Pulmonary artery endothelial cell (primary cell): ENCODE measurements at places on chromosomes 2 and 18. TPM values are rescaled to one million over a fixed set of nuclear protein-coding genes. Genes with fewer than 3 reads are reported as not detected.

GRCh38 chr2:43221124-43221762 lies 5.2 kb downstream of the ZFP36L2 start:
- no peak for DNase-seq

DNA sequence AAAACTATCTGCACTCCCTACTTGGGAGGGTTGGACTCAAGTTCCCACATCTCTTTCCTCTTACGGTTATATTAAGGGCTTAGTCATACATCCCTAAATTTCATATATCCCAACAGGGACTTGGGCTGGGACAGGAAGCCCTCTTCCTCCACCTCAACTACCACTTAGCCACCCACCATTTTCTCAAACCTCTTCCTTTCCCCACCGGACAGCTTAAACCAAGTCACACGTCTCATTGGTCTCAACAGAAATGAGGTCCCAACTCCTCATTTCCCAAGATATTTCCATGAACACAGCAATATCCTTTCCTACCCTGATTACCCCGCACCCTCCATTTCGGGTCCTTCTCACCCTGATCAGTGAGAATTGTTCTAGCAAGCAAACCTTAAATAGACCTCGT lies 736 bp downstream of the ZSCAN30 start:
- DNase-seq: no peak

- no peak for DNase-seq
These were observed 18.2 kb downstream of the AOX1 start for GRCh38 chr2:200603972-200604371.

DNA sequence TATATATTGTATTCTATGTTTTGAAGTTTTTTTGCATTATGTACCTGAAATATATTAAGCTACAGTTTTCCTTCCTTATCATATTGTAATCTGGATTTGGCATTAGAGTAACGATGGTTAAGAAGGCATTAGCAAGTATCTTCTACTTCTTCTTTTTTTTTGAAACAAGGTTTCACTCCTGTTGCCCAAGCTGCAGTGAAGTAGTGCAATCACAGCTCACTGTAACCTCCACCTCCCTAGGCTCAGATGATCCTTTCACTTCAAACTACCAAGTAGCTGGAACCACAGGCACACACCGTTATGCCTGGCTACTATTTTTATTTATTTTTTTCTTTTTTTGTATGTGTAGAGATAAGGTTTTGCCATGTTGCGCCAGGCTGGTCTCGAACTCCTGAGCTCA lies 201.1 kb downstream of the ZNF804A start:
- no peak for DNase-seq

GRCh38 chr2:234669621-234670020 lies 172.7 kb upstream of the ARL4C start:
- DNase-seq: no peak

DNA sequence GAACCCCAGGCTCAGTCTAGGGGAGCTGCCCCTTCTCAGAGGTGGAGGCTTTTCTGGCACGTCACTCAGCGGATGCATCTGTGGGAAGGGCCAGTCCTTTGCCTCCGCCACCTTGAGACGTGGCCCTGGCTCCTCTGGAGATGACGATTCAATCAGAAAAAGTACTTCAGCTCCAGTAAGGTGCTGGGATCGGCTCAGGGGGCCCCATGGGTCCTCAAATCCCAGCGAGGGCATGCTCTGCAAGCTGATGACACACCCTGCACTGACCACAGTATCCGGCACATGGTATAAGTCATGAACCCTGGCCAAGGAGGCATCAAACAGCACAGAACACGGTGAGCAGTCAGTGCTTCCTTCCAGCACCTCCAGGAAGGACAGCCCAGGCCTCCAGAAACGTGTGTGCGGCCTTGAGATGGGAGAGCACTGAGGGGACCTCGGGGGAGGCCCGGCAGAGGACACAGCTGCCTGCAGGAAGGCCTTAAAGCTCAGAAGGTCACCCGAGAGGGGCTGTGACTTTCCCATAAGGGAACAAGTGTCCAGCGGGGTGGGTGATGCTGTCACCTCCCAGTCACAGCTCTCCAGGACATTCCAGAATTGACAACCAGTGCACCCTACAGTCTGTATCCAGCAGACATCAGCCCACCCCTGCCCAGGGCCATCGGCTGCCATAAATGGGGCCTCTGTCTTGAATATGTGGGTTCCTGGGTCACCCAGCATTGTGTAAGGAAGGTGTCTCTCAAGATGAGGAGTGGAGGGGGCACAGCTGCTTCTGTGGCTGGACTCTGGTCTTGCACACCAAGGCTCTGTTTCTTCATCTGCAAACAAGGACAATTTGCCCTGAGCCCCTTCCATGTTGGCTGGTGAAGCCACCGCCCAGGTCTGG lies 205.8 kb downstream of the NDUFA10 start:
- DNase-seq: no peak

DNA sequence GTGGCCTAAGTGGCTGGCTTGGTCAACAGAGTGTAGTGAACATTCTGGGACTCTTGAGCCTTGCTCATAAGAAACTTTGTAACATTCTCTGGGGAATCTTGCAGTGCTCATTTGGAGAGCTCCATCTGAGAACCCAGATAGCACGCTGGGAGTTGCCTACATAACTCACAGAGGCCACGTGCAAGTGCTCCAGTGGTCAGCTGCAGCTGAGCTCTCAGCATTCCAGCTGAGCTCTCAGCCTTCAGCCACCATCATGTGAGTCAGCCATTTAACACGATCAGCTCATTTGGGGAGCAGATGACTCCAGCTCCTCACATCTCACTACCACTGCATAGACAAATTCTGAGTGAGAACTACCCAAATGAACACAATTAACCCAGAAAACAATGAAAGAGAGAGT lies 25.5 kb upstream of the CTNNA2 start:
- no peak for DNase-seq

GRCh38 chr2:222950638-222951285 lies 89.9 kb downstream of the ACSL3 start:
- no peak for DNase-seq

- no peak for DNase-seq
These were observed 179.7 kb downstream of the HAUS1 start for GRCh38 chr18:46283895-46284295.

DNA sequence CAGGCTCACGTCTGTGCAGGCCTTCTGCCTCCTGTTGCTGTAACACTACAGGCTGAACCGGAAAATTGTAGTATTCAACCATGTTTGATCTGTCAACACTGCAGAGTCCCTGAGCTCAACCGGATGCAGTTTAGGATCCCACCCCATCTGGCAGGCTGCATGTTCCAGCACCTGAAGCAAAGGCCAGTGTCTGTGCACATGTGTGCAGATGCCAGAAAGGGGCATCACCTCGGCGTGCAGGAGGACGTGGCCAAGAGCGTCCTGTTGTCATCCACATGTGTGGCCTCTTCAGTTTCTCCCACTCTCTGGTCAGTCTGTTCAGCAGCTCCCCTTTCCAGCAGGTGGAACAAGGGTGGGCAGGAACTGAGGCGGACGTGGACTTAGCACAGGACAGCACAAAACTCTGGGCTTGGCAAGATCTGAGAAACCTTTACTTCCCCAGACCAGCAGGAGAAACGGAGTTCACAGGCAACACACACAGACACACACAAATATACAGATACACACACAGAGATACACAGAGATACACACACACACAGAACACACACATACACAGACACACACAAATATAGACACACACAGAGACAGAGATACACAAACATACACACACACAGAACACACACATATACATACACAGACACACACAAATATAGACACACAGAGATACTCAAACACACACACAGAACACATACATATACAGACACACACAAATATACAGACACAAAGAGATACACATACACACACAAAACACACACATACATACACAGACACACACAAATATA lies 111.3 kb downstream of the NDUFA10 start:
- DNase-seq: no peak

GRCh38 chr2:128373451-128374000 lies 54.9 kb upstream of the HS6ST1 start:
- no peak for DNase-seq

DNA sequence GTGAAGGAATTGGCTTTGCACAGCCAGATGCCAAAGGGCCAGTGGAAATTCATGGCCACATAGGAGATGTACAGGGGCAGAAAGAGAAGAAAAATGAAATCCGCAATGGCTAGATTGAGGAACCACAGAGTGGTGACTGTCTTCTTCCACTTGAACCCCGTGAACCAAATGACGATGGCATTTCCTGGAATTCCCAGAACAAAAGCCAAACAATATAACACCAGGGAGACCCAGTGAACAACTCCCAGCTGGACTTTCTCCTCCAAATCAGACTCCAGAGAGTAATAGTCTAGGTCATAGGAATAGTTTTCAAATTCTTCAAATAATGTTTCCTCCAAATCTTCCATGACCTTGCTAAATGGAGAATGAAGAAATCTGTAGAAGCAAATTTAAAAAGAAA lies 17.2 kb downstream of the EEF1B2 start:
- DNase-seq: no peak

DNA sequence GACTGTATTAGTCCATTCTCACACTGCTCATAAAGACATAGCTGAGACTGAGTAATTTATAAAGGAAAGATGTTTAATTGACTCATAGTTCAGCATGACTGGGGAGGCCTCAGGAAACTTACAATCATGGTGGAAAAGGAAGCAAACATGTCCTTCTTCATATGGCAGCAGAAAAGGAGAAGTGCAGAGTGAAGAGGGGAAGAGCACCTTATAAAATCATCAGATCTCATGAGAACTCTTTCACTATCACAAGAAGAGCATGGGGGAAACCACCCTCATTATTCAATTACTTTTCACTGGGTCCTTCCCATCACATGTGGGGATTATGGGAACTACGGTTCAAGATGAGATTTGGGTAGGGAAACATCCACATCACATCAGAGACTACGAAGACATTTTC lies 43.0 kb upstream of the CAVIN2 start:
- no peak for DNase-seq

DNA sequence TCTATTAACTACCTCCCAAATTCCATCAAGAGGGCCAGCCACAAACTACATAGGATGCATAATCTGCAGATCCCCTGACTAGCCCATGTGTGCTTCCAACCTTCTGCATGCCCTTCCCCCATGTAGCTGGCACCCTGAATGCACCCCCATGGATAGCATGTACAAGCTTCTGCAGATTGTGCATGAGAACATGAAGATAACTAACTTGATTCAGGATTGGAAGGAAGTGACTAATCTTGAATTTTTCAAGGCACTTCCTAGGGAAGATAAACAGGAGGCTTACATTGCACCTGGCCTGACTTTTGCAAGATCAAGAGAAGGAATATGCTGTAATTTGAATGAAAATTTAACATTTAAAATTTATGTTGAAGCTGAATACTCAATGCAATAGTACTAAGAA lies 66.7 kb downstream of the CDC42EP3 start:
- DNase-seq: no peak

DNA sequence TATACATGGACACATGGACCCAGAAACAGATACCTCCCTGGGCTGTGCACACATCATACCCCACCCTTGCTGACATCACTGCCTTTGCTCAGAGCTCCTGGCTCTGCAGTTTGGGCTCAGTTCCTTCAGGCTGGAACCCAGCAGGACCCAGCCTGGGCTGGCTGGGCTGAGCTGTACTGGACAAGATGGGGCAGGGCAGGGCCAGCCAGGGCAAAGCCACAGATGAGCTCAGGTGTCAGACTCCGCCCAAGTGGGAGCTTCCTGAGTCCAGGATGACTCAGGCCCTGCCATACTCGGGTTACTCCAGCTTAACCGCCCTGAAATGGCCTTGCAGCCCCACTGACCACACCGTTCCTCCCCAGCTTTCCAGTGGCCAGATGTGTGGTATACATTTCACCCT lies 284.9 kb downstream of the OSR1 start:
- no peak for DNase-seq

- no peak for DNase-seq
These were observed 721.4 kb upstream of the CNTNAP5 start for GRCh38 chr2:123303731-123304130.

DNA sequence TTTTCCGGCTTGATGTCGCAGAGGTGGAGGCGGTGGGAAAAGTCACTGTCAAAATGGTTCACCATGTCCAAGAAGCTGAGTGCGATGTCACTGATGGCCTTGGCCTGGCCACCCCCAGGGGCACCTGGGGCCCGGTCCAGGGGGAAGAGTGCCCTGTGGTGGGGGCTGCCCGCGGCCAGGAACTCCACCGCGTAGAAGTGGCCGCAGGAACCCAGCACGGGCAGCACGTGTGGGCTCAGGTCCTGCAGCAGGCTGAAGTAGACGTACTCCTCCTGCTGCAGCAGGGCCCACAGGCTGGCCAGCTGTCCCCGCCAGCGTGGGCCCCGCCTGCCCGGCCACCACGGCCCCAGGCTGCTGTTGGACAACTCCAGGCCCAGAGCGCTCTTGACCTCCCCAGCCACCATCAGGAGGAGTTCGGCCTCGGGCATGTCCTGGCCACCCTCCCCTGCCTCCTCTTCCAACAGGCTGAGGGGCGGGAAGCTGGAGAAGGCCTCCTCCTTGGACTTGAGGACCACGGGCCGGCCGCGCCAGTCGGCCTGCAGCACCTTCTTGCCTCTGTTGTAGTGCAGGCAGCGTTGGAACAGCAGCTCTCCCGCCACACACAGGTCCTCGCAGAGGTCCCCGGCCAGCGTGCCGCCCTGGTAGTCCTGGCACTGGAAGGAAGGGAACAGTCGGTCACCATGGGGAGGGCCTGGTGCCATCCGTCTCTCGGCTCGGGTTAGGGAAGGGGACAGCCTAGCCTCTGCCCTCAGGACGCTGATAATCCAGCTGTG lies 10.3 kb downstream of the DIPK1C start:
- DNase-seq: no peak

GRCh38 chr2:66839551-66840320 lies 404.8 kb downstream of the MEIS1 start:
- no peak for DNase-seq

GRCh38 chr2:65077898-65078297 lies 21.7 kb downstream of the CEP68 start:
- DNase-seq: no peak

- DNase-seq: no peak
These were observed 236.0 kb downstream of the SH3BP4 start for GRCh38 chr2:235187806-235188205.

DNA sequence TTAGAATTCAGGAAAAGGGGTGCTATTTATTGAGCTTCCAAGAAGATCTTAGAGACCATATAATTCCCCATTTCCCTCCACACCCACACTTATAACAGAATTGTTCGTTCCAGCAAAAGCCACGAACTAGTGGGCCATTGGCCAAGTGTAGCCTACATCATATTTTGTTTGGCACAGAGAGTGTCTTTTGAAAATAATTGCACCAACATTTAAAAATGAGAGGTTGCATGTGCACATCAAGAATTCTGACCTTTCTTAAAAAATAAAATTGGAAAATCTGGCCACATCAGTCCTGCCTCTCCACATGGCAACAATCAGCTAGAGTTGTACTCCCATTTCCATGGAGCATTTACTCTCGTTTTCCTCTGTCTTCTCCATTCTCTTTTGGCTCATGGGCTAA lies 655.5 kb upstream of the FANCL start:
- no peak for DNase-seq

- no peak for DNase-seq
These were observed 67.8 kb downstream of the DIPK1C start for GRCh38 chr18:74389171-74389927.

Gene CASP10
- total RNA-seq: 24.2 and 50.4 TPM in 2 replicates

Gene CD8B2
- not detected in 2 replicates for total RNA-seq

Gene CFC1
- not detected in 2 replicates for total RNA-seq

Gene PKDCC
- total RNA-seq: 2.2 and 3.9 TPM in 2 replicates

Gene AKAIN1
- total RNA-seq: not detected in 2 replicates

Gene OTOF
- total RNA-seq: 0.26 TPM in 1 of 2 replicates, not detected in the other

Gene MAL
- total RNA-seq: not detected in 2 replicates

Gene REG3A
- total RNA-seq: not detected in 2 replicates

Gene RAD51AP2
- total RNA-seq: not detected in 2 replicates

Gene PROKR1
- not detected in 2 replicates for total RNA-seq

Gene COX7A2L
- total RNA-seq: 128 and 233 TPM in 2 replicates

Gene EGR4
- total RNA-seq: not detected in 2 replicates

Gene ATP5MC3
- total RNA-seq: 142 and 158 TPM in 2 replicates

Gene SPHKAP
- total RNA-seq: not detected in 2 replicates

Gene STARD6
- 0.33 TPM in 1 of 2 replicates, not detected in the other for total RNA-seq
